NCI-H226 (cell line): ENCODE measurements at places on chromosomes 5 and 9.
A peak's percentile ranks its signal among the peaks of the same experiment; 100 is the strongest.

DNA sequence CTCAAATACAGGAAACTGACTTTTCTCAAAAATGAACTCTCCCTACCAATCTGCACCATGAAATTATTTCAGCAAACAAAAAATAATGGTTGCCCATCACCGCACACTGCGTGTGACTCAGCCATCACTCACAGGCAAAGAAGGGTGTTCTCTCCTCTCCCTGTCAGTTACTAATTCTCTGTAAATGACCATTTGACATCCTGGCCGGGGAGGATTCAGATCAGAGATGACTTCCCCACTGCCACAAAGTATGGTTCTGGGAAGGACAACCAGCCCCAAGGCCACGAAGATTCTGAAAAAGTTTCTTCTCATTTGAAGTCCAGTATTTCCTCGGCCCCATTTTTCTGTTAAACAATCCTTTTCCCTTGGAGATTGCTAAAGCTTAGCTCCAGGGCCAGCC lies 199.4 kb downstream of the AUH start:
- DNase-seq: peak; percentile 13

- DNase-seq: no peak
These were observed 245.7 kb downstream of the BNC2 start for GRCh38 chr9:16624744-16625117.

DNA sequence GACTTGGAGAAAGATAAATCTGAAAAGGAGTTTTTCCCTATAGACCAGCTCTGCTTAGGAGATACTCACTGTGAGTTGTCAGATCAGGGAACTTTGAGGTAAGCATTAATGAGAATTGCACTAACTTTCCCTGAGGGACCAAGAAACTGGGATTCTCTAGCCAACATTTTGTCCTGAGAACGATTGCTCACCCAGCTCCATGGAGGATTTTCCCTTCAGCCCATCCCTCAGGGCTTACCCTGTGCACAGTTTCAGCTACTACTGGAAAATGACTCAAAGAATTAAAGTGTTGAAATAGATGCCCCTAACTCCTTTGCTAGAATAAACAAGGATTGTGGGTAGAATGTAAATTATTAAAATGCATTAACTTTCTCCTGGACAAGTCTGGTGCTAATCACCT lies 237.2 kb upstream of the IL12B start:
- DNase-seq: no peak

- no peak for DNase-seq
These were observed 25.2 kb downstream of the UGT3A2 start for GRCh38 chr5:36041537-36041845.

GRCh38 chr9:36191290-36191645 lies 547 bp downstream of the CLTA start:
- DNase-seq: no peak

DNA sequence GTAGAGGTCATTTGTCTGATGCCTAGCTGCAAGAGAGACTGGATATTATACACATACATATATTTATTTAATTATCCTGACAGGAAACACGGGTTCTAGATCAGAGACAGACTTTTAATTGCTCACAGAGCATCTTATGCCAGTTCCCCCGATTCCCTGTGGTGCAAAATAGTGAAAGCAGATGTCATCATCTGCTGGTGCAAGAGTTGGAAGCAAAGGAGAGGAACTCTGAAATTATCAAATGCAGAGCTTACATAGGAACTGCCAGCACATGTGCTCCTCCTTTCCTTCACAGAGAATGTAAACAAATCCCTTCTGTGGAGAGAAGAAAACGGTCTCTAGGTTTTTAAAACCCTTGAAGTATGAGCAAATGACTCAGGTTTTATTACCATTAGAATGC lies 69.3 kb downstream of the DTWD2 start:
- DNase-seq: no peak

- DNase-seq: no peak
These were observed 217.0 kb upstream of the TARS1 start for GRCh38 chr5:33223563-33224284.

- no peak for DNase-seq
These were observed 62.8 kb downstream of the INSYN2B start for GRCh38 chr5:169917500-169917899.

DNA sequence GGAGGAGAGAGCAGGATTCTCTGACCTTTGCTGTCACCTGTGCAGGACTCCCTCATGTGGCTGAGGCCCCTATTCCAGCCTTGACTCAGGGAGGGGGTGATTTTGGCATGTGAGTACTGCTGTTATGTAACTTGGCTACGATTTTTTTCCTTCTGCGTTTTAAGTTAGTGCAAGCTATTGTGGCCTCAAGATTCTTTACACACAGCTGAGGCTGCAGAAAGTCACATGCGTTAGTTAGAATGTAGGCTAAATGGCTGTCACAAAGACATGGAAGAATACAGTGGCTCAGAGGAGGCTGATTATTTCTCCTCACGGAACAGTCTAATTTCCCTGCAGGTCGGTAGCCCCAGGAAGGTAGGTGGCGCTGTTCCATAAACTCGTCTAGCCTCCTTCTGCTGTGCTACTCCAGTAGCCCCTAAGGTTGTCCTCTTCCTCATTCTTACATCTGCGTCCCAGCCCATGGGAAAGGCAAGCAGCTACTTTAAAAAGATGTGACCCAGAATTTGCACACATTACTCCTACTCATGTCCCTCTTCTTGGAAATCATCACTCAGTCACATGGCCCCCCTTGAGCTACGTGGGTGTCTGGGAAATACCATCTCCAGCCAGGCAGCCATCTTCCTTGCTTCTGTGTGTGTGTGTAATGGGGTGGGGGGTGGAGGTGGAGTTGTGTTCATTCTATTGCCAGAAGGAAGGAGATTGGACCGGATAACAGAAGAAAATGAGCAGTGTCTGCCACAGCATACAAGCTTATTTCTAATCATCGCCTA lies 486.6 kb downstream of the CCDC171 start:
- DNase-seq: no peak

GRCh38 chr9:135074354-135075233 lies 12.9 kb upstream of the OLFM1 start:
- no peak for DNase-seq

- peak; percentile 81 for DNase-seq
These were observed 4.8 kb upstream of the F2RL1 start for GRCh38 chr5:76813982-76814562.

- no peak for DNase-seq
These were observed 120.4 kb downstream of the RAPGEF6 start for GRCh38 chr5:131514316-131515283.

DNA sequence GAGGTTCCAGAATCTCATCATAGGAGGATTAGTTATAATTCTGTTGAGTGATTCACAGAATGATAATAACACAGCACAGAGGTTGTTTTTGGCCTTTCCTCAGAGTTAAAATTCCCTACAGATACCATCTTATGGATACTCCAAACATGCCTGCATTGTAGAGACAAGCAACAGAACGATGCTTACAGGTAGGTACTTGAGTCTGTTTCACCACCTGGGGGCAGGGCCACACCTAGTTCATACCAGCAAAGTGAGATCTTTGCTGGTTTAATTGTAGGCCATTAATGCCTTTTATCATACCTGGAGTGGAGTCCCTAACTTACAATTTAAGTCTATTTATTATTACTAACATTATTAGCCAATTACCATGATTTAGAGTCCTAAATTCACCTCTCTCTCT lies 416.5 kb upstream of the TLE4 start:
- DNase-seq: no peak

- DNase-seq: no peak
These were observed 512.3 kb upstream of the MPDZ start for GRCh38 chr9:13791816-13792215.

- no peak for DNase-seq
These were observed 84.0 kb upstream of the NEURL1B start for GRCh38 chr5:172556971-172557461.

DNA sequence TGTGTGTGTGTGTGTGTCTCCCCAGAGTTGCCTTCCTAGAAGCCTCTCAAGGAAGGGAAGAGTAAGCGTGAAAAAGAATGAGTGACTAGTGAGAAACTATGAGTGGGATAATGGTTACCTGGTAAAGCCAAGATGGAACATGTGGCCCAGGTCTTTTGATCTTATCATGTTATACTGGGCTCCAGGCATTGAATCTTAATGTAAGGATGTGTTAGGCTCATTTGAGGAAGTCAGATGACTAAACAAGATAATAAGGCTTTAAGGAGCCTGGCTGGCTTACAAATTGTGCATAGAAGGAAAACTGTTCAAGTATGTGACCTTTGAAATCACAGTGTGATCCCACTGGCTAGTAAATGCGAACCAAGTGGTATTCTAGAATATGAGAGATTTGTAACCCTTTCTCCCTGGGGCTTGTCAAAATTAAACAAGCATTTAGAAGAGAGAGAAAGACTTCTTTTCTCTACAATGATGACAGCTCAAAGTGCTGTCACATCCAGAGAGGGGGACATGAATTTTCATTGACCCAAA lies 29.9 kb upstream of the HMHB1 start:
- DNase-seq: no peak

- no peak for DNase-seq
These were observed 17.3 kb upstream of the TNIP1 start for GRCh38 chr5:151097820-151098767.

DNA sequence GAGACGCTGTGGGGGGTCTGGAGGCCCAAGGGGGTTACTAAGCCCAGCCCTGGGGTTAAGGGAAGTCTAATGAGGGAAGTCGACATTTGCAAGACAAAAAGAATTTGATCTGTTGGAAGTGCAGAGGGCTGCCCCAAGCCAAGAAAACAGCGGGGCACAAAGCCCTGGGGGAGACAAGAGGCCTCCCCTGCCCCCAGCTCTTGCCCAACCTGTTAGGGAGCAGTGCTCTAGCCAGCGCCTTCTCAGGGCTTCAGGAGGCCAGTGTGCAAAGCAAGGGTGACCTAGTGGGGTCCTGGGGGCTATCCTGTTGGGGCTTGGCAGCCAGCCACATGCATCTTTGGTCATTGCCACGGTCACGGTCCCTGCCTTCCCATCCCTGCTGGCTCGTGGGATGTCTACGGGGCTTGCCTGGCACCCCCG lies 25.2 kb downstream of the GFI1B start:
- DNase-seq: no peak

DNA sequence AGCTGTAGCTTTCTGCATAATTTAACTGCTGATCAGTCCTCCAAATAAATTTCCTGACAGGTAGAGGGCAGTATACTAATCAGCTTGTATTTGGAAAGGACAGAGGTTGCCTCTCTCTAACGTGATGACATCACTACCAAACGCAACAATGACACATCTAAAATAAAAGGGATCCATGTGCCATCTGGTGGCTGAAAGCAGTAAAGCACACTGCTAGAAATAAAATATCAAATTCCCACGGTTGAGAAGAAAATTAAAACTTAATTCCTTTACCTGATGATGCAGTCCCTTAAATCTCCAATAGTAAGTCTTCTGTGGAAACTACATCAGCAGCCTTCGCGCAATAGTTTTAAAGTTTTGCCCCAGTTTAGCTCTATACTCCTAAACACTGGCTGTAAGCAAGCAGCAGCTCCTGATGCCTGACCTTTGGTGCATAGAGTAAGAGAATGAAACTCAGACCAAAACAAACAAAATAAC lies 54.5 kb downstream of the DIAPH1 start:
- peak; percentile 76 for DNase-seq

DNA sequence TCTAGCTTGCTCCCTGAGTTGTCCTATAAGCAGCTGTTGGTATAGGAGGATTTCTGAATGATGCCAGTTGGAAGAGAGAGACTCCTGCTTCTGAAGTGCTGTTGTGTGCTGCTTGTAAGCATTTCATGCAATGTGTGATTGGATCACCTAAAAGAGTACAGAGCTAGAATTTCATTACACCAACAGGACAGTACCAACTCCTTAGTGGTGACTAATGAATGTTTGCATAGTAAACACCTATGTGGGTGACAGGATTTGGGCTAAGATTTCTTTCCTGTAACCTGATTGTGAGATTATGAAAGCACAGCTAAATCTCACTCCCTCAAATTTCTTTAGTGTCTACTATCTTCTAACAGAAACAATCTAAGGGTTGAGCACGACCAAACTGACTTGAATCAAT lies 67.0 kb downstream of the GCNT1 start:
- DNase-seq: no peak

GRCh38 chr5:157900644-157901043 lies 41.7 kb upstream of the CLINT1 start:
- DNase-seq: no peak

DNA sequence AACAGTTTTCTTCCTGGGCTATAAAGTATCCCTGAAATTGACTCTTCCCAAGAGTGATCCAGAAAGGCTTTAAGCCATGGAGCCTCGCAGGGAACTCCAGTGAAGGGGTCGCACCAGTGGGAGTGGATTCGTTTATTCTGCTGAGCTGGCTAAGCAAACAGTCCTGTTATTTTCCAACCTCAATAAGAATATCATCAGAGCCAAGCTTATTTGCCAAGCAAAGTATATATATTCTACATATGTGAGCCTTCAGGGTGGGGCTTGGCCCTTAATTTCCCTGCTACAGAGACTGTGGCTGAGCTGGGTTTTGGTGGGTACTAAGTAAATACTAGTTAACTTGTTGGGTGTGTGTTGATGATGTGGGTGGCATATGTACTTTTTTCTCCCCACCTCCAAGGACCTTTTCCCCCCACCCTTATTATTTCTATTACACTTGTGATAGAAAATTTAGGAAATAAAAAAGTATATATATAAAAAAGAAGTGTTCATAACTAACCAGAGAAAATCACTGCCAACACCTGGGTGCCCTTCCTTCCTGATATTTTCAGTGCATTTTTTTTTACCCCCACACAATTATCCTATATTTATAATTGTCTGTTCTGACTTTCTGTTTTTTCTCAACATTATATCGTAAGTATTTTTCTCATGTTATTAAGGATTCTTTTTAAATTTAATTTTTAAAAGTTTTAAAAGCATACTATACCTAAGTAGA lies 5.3 kb downstream of the GSN start:
- no peak for DNase-seq

DNA sequence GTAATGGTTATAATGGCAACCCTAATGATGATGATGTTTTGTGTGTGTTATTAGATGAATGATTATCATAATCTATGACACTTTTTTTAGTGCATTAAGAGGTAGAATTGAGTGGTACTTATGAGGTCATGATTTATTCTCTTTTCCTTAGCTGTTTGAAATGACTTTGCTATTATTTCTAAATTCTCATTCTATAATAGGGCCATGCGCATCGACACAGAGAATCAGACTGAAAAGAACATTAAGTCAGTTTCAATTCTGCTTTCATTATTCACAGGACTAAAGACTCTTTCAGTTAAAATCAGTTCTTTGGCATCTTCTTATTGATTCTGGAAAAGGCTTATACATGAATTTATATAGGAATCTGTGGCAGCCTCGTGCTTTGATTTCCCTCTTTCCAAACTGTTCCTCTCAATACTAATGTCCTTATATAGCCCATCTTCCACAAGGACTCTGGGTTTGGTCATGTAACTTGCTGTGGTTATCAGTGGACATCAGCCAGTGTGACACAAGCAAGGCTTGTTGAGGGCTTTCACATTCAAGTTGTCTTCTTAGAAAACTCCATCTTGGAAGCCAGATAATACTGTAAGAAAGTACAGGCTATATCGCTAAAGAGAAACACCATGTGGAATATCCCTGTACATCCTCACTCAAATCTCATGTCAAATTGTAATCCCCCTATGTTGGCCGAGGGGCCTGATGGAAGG lies 140.3 kb upstream of the CHD1 start:
- no peak for DNase-seq

DNA sequence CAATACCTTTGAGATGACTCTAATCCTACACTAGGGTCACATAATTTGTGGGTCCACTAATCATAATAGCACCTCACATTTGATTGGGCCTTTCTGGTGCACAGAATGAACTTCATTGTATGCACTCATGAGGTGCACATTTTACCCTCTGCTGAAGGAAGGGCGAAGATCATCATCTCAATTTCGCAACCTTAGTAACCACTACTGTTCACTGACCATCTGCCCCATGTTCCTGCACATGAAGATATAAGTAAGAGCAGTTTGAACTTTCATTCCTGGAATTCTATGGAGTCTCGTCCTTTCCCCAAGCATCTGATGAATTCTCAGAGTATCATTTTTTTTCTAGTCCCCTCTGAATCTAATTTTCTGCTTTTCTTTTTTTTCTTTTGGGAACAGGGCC lies 21.2 kb downstream of the GAS1 start:
- DNase-seq: no peak
